NCI-H187 treated with DMSO at 0.1 percent for 48 hours (cell line): ENCODE measurements at places on chromosomes 4 and X.

DNA sequence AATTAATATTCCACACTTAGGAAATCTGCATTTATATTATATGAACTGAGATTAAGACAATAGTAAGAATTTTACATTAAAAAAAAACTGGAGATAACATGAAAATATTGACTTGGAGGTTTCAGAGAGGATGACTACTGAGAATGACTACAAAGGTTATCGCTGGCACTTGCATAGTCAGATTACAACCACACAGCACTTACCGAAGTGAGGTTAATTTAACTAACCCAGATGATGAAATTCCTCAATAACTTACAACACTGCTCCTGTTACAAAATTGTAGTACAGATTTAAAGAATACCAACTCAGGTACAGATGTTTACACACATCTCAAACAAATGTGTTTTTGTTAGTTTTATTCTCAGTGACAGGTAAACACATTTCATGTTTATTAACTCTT lies 283.5 kb downstream of the CAMK2D start:
- no peak for DNase-seq

DNA sequence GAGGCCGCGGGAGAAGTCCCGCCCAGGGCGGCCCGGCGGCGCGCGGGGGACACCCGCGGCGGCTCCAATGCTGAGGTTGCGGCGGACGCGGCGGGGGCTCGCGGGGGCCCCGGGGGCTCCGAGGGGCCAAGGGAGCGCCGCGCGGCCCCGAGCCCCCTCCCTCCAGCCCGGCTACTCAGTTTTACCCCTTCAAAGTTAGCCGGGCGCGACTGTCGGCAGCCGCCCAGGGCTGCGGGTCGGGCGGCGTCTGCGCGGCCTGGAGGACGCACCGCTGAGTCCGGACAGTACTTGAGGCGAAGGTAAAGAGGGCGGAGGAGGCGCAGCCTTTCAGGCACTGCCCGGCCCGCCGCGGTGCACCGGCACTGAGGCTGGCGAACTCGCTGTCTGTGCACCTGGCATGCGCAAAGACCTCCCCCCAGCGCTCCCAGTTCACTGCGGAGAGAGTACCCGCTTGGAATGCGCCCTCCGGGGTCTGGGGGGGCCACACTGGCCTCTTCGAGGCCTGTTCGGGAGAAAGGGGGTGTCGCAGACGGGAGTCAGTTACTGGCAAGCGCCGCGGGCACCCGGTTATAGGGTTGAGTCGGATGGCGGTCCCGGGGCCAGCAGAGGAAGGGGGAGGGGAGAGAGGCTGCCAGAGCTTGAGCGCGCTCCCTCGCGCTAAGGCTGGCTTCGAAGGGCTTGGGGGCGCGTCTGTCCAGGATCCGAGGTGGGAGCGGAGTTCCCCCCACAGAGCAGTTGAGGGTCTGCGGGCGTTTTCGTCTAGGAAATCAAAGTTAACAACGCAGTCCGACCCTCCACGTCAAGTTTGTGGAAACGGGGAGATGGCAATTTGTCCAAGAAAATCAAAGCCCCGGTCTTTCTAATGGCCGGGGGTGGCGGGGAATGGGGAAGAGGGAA lies 1.1 kb downstream of the PCDH19 start:
- no peak for DNase-seq

DNA sequence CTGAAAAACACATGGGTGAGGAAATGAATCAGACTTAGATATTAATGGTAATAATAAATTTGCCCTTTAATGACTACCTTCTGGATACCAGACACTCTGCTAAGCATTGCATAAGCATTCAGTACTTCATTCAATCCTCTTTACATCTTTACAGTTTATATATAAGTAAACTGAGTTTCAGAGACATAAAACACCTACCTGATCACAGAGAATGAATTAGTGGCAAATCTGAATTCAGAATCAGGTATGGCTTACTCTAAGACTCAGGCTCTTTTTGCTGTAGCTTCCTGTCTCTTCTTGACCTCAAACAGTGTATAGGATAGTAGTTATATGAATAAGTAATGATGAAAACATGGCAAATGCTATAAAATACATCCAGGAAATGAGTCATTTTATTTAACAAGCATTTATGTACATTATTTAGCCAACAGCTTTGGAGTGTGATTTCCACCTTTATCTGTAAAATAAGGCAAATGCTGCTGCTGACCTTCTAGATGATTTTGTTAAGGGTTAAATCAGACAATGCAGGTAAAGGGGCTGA lies 83.9 kb downstream of the VEGFC start:
- DNase-seq, result no peak

DNA sequence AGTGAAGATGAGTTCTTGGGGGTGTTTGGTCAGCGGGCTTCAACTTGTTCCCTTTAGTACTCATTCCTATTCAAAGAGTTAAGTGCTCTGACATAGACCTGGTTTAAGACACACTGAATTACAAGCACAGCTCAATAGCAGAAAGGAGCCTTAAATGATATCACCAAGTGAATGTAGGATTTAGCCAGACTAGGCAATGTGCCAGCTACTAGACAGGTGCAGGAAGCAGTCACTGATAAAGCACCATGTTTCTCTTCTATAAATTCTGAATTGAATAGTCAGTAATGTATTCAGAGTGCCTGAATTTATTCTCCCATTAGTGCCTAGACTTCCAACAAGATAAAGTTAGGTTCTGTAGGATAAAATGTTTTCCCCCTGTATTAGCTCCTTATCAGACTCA lies 63.6 kb downstream of the ASB9 start:
- peak; percentile 25 for DNase-seq

- no peak for DNase-seq
Observed at GRCh38 chr4:81659051-81659450, 187.3 kb upstream of the RASGEF1B start.

- DNase-seq, result no peak
Observed at GRCh38 chr4:53128706-53129357, 237.0 kb downstream of the SCFD2 start.

- no peak for DNase-seq
Observed at GRCh38 chrX:28022371-28022770, 41.1 kb upstream of the DCAF8L1 start.

DNA sequence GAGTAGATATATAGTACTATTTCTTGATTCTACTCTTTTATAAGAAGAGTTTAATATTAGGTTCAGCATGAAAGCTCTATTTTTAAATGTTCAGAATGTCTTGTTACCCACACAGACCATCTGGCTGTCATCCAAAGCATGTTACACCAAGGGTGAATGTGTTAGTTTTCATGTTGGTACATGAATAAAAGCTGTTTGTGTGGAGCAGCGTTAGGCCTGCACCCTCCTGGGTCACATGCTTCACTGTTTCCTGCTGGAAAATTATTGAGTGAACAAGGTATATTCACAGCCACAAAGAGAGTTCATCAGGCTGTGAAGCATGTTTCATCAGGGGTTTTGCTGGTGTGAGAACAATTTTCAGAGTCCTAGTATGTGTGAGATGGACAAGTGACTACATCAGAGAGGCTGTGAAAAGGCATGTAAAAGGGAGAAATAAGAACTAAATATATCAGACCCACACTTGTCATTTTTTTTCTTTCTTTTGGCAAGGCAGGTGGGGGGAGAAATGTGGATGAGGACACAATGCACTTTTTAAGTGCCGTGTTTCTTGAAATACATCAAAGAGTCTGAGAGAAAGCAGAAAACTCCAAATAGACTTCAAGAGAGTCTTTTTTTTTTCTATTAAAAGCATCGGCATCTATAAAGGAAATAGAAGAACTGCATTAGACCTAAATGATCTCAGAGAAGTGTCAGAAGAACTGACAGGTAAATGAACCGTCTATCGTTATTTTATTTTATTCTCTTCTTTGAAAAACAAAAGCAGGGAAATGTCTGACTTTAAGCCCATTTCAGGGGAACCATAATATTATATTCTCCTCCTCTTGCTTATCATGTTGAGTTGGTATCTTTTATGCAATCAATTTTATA lies 2429.7 kb downstream of the PCDH7 start:
- DNase-seq, result no peak

DNA sequence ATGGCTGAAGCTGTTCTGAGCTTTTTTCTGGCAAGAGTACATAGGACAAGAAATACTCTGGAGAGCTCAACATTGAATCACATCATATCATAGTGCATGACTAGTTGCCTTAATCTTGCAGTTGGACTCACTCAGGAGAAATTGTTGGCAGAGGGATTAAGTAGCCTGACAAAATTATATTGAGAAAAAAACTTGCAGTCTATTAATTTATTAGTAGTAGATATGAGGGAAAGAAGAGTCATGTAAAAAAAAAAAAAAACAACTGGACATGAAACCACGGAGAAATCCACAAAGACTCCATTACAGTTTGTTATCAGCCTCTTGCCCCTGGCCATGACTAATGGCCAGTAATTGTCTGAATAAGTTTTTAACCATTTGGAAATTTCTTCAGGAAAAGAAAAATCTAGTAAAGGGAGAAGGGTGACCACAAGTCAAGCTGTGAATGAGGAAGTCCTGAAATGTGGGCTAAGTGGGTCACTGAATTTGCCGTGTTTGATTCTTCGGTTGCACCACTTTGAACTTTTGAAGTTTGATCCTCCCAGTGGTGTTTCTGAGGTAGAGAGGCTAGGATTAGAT lies 45.6 kb downstream of the FHL1 start:
- no peak for DNase-seq

DNA sequence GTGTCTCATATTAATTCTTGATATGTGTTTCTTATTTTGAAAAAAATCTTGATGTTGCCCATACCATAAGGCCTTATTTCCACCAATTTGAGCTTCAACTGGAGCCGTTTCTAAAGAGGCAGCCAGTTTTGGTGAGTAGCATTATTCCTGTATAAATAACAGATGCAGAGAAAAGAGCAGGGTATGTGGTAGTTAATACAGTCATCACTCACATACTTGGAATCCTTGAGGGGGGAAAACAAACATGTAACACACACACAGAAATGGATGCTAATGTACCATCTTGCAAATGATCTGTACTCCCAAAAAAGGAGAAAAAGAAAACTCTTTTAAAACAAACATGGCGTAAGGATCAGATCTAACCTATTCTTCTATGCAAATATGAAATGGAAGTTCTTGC lies 389.7 kb downstream of the GPM6A start:
- DNase-seq, result no peak

GRCh38 chr4:130820448-130820847 lies 1724.5 kb downstream of the C4orf33 start:
- no peak for DNase-seq

DNA sequence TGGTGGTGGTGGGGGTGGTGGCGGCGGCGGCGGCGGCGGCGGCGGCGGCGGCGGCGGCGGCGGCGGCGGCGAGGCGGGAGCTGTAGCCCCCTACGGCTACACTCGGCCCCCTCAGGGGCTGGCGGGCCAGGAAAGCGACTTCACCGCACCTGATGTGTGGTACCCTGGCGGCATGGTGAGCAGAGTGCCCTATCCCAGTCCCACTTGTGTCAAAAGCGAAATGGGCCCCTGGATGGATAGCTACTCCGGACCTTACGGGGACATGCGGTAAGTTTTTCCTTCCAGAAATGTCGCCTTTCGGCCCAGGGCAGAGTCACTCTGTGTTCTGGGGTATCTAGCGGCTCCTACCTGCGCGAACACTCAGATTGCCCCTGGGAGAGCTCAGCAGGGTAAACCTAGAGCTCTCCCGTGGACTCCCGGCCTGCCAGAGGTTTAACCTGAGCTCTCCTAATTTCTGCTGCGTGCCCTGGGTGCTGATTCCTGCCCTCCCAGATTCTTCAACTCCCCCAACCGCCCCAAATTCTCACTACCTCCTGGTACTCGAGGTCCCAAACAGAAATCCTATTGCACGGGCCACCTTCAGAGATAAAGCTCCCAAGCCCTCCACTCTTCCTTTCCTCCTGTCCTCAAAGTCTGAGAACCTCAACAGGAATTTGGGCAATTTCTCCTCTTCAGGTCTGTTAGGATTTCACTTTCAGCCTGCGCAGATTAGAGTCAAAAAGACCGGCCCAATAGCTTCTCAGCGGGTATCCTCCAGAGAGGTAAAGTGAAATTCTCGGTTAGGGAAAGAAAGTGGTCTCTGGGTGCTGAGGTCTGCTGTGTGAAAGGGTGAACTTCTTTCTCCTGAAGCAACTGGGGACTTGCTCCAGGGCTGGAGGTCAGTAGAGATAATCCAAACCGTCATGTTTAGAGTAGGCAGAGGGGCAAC lies 2.9 kb downstream of the AR start:
- DNase-seq, result no peak

DNA sequence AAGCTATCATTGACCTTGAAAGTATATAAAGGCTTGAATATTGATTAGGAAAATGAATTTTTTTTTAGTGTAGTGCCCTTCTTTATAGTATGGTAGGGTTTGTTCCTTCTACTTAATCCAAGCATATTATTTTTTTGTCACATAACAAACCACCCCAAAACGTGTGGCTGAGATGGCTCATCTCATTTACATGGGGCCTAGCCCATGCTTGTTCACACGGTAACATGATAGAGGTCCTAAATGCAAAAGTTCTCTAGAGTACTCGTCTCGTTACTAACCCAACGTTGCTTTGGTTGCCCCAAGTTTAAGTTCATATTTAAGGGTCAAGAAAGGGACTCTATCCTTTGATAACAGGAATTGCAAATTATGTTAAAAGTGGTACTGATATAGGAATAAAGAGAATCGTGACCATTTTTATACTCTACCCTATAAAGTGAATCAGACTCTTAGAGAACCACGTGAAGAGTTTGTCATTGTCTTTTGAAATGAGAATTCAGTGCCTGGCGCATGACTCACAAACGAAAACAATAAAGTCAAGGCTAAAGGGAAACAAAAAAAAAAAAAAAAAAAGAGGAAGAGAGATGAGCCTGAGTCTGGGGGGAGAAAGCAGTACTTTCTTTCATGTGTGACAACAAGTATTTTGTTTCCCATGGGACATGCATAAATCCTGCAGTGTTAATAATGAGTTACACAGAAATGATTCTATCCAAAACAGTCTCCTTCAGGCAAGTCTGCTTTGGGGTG lies 402.8 kb upstream of the NWD2 start:
- no peak for DNase-seq

- DNase-seq, result no peak
Observed at GRCh38 chrX:2781226-2781571, 29.4 kb downstream of the XG start.
